Uterine smooth muscle cell (primary cell): ENCODE measurements at places on chromosomes 16 and 17. TPM values are rescaled to one million over a fixed set of nuclear protein-coding genes. Genes with fewer than 3 reads are reported as not detected.

GPRC5B gene
- total RNA-seq, result 0.55 and 1.1 TPM in 2 replicates

CES1 gene
- total RNA-seq, result 0.22 and 1.00 TPM in 2 replicates

PITPNM3 gene
- total RNA-seq, result 0.37 and 0.55 TPM in 2 replicates

DRC3 gene
- 0.55 and 1.1 TPM in 2 replicates for total RNA-seq
